T-helper 22 cell (primary cell): ENCODE measurements at places on chromosomes 7 and 10.

DNA sequence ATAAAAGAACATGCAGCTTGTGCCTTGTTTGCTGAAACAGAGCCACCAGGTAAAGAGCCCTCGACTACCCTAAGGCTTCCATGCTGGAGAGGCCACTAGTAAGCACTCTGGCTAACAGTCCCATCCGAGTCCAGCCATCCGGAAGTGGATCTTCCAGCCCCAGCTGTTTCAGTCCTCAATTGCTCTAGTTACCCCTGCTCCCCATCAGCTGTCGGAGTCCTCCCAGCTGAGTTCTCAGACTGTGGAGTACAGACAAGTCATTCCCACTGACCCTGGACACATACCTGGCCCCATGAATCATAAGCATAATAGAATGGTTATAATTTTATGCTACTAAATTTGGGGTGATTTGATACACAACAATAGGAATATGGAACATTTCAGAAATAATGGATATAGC lies 13.5 kb upstream of the FZD1 start:
- no peak for DNase-seq

DNA sequence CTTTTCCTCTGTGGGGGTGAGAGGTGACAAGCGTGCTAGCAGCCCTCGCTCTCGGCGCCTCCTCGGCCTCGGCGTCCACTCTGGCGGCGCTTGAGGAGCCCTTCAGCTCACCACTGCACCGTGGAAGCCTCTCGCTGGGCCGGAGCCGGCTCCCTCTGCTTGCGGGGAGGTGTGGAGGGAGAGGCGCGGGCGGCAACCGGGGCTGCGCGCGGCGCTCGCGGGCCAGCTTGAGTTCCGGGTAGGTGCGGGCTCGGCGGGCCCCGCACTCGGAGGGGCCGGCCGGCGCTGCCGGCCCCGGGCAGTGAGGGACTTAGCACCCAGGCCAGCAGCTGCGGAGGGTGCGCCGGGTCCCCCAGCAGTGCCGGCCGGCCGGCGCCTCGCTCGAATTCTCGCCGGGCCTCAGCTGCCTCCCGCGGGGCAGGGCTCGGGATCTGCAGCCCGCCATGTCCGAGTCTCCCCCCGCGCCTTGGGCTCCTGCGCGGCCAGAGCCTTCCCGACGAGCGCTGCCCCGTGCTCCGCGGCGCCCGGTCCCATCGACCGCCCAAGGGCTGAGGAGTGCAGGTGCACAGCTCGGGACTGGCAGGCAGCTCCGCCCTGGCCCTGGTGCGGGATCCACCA lies 352.8 kb upstream of the PODXL start:
- no peak for DNase-seq

DNA sequence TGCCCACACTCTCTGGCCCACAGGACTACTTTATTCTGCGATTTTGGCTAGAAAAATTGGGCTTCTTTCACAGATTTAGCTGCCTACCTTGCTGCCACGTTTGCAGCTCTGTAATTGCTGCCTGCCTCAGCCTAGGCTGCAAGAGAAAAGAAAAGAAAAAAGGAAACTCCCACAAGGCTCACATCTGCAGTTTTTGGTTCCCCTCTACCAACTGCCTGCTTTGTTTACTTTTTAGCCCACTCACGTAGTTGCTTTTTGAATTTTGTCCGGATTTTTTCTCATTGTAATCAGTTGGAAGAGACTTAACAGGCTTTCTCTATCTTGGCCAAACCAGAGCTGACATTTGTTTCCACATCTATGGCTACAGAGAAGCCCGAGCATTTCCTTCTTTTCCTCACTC lies 24.3 kb downstream of the SUN3 start:
- DNase-seq, result no peak

GRCh38 chr7:84549409-84549808 lies 354.8 kb upstream of the SEMA3A start:
- DNase-seq, result no peak

- DNase-seq, result no peak
Observed at GRCh38 chr10:120508393-120508792, 51.4 kb downstream of the PLPP4 start.

DNA sequence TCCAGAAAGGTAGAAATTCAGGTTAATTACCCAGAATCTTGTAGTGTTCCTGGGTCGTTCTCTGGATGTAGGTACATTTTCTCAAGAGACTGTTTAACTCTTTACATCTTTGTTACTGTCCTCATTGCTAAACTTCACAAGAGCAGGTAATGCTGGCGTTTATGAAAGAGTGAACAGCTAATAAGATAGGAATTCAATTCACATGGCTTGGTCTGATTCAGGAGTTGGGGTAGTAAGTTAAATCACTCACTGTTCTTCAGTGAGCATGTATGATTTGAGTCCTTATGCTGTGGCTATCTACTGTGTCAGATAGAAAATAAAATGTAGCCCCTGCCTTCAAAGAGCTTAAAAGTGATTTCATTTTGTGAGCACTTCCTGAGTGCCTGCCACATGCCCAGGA lies 480.0 kb downstream of the LRMDA start:
- DNase-seq, result no peak

DNA sequence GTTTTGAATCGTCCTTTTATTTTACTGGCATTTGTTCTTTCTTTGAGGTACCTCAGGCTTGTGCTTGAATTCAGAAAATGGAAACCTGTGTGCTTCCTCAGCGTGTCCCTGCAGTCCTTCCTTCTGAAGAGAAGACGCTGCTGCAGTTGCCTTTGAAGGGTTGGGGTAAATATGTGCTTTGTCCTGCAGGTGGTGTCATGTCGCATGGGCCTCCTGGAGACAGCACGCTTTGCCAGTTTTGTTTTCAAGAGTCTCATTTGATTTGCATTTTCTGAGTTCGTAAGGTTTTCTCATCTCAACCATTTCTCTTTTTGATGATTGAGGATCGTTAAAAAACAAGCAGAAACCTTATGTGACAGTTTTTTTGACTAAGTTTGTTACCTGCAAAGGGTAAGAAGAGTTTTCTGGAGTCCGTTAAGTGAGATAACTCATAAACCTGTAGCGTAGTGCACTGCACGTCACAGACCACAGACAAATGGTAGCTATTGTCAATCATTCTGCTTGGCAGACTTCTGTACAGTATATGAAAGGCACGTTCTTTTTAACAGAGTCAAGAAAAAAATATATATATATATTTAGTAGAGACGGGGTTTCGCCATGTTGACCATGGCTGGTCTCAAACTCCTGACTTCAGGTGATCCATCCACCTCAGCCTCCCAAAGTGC lies 57.0 kb downstream of the CDC123 start:
- DNase-seq, result no peak

- no peak for DNase-seq
Observed at GRCh38 chr10:17307123-17307522, 79.1 kb downstream of the VIM start.

DNA sequence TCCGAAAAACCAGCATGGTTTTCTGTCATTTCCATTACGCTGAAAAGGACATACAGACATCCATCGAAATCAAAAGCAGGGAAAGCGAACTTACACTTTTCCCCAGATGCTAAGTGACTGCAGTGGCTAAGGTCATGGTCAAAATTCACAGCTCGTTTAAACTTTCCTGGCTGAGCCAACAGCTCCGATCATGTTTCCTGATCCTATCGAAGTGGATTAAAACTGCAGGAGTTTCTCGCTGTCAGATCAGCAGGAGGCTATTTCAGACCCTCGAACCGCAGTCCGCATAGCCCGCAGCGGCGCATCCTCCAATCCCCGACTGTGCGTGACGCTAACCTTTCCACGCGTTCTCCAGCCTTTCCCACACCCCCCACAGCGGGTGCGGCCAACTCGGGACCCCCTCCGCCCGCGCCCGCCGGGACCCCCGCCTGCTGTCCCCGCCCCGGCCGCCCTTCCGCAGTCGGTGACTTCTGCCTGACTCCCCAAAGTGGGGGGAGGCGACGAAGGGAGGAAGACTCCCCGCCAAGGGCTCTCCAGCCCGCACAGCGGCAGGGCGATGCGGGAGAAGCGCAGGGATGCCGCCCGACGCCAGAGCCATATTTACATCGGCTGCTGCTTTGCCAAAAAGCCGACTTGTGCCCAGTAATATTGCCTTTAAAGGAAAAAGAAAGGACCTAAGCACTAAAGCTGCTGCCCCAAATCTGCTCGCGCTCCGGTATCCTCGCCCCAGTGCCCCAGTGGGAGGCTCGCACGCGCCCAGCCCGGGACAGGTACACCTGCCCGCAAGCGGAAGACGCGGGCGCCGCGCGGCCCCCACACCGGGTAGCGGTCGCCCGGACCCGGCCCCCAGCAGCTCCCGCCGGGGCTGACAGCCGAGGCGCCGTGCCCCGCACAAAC lies 1.2 kb downstream of the PIP4K2A start:
- peak; percentile 23 for DNase-seq
